ENCODE measurements at places on chromosomes 4 and X.

- no peak for DNase-seq
- H3K27me3 ChIP-seq, result peaks cover 2% of the 10 kb centered on the region
- no peaks in the 10 kb centered on the region for H3K36me3 ChIP-seq
- H3K4me3 ChIP-seq, result no peak overlapping the region
- H3K27ac ChIP-seq, result no peak overlapping the region
Observed at GRCh38 chr4:129282293-129282692, 186.3 kb downstream of the C4orf33 start.

DNA sequence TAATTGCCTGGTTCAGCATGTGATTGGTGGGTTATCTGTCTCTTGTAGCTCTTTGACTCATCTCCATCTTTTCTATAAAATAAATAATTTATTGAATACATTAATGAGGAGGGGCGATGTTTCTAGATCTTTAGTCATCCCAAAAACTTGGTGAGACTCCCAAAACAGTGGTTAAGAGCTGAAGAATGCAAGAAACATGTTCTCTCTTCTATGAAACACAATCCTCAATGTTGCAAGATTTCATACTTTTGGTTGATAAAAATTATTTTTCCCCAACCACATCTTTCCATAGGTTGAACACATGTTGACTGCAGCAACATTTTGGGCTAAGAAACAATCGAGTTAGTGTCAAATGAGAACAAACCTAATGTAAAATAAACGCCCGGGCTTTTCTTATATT, 1.2 kb upstream of the TMEM47 start:
- H3K4me3 ChIP-seq, result no peak overlapping the region
- H3K27me3 ChIP-seq, result peaks cover 20% of the 10 kb centered on the region
- H3K4me1 ChIP-seq, result peaks cover 2% of the 10 kb centered on the region
- DNase-seq, result no peak
- no peak overlapping the region for H3K27ac ChIP-seq
- no peaks in the 10 kb centered on the region for H3K36me3 ChIP-seq

DNA sequence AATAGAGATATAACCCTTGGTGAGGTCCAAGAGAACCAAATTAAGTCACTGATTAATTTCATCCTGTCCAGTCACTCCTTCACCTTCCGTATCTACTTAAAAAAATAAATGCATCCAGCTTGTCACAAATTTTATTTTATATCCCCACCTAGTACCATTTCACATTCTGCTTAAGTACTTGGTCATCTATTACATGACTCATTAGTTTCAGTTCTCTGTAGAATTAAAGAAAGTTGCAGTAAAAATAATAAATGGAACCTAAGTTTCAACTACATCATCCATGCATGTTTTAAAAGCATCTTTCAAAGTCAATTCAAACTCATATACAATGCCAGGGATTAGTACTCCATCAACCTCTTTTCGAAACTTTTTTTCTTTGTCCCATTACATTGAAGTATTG, 130.2 kb downstream of the SH2D1A start:
- H3K4me3 ChIP-seq, result no peak overlapping the region
- no peaks in the 10 kb centered on the region for H3K27me3 ChIP-seq
- no peaks in the 10 kb centered on the region for H3K36me3 ChIP-seq
- H3K4me1 ChIP-seq, result no peaks in the 10 kb centered on the region
- DNase-seq, result no peak

DNA sequence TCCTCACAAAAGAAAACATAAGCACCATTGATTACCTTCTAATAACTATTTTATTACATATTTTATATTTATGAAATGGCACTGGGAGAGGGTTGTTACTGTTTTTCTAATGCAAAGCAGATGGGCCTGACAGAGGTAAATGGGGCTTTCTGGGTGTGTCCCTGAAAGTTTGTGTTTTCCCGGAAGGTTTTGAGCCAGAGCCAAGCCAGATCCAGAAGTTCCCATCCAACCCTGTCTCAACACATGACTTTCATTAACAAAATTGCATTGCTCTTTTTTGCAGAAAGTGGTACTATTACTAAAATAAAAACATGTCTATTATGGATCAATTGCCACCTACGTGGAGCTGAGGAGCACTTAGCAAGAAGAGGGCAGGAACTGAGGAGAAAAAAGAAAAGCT, 181.3 kb downstream of the RAB28 start:
- no peak overlapping the region for H3K27ac ChIP-seq
- H3K36me3 ChIP-seq, result peaks cover 26% of the 10 kb centered on the region
- no peaks in the 10 kb centered on the region for H3K27me3 ChIP-seq
- no peak for DNase-seq
- H3K4me3 ChIP-seq, result no peak overlapping the region
- H3K4me1 ChIP-seq, result no peaks in the 10 kb centered on the region

GRCh38 chrX:80578517-80579105, 158.4 kb downstream of the TENT5D start:
- no peaks in the 10 kb centered on the region for H3K36me3 ChIP-seq
- no peak overlapping the region for H3K4me3 ChIP-seq
- H3K4me1 ChIP-seq, result no peaks in the 10 kb centered on the region
